Fibroblast of lung (primary cell): ENCODE measurements at places on chromosomes 3 and 15. TPM values are rescaled to one million over a fixed set of nuclear protein-coding genes. Genes with fewer than 3 reads are reported as not detected.

The SAMMSON gene
- under 0.01 TPM in 2 replicates for total RNA-seq

DNA sequence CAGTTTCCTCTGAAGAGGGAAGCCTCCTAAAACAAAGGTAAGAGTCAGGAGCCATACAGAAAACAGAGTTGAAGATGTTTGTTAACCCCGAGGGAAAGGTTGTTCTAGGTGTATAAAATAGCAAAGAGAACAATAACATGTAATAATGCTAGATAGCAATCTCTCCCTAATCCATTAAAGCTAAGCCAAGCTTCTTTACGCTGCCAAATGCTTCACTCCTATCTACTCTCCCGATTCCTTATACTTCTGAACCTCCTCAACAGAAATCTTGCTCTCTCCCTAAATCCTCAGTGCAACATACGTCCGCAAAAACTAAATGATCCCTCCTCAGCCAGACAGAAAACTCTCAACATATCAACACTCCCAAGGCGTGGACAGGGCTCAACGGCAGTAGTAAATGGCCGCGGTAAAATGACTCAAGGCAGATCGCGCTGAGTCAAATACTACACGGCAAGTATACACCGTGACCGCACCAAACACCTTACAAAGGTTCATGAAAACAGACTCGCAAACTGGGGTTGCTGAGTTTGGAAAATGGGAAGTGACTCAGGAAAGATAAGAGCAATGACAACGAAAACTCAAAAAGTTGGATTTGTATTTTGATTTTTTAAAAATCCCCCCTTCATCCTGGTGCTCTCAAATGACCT is 682 bp downstream of the CLDND1 start:
- peak overlapping the region; percentile 89 for H3K27ac ChIP-seq
- peak; percentile 76 for DNase-seq
- no peaks in the 10 kb centered on the region for H3K4me1 ChIP-seq
- H3K27me3 ChIP-seq = no peaks in the 10 kb centered on the region
- H3K36me3 ChIP-seq = no peaks in the 10 kb centered on the region

- H3K4me3 ChIP-seq = peak overlapping the region; percentile 97
- no peaks in the 10 kb centered on the region for H3K36me3 ChIP-seq
- peaks cover 2% of the 10 kb centered on the region for H3K4me1 ChIP-seq
Observed at GRCh38 chr3:153163756-153164550, 1.9 kb downstream of the RAP2B start.

The LRRC3B gene
- not detected in 2 replicates for total RNA-seq

- H3K4me1 ChIP-seq = peaks cover 31% of the 10 kb centered on the region
- DNase-seq = no peak
- H3K27ac ChIP-seq = peak overlapping the region; percentile 20
- peaks cover 34% of the 10 kb centered on the region for H3K36me3 ChIP-seq
Observed at GRCh38 chr3:48468329-48468731, 21.8 kb downstream of the ATRIP start.

DNA sequence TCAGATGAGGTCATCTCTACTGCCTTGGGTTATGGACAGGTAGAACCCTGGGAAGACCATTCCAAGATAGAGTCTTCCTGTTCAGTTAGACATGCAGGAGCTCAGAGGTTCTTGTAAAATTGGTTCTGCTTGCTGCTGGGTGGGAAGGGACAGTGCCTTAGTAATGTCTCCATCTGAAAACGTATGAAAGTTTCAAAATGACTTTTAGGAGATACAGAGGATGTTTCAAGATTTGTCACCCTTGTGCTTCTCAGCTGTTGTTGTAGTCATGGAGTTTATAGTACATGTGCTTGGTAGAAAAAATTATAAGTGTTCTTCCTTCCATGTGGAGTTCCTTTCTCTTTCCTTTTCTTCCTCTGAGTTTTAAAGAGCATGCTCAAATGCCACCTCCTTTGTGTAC is 885.2 kb upstream of the CFAP20DC start:
- H3K27me3 ChIP-seq = no peaks in the 10 kb centered on the region
- no peak overlapping the region for H3K27ac ChIP-seq
- H3K4me3 ChIP-seq = no peak overlapping the region
- DNase-seq = no peak
